ENCODE measurements at places on chromosomes 11 and 22.

DNA sequence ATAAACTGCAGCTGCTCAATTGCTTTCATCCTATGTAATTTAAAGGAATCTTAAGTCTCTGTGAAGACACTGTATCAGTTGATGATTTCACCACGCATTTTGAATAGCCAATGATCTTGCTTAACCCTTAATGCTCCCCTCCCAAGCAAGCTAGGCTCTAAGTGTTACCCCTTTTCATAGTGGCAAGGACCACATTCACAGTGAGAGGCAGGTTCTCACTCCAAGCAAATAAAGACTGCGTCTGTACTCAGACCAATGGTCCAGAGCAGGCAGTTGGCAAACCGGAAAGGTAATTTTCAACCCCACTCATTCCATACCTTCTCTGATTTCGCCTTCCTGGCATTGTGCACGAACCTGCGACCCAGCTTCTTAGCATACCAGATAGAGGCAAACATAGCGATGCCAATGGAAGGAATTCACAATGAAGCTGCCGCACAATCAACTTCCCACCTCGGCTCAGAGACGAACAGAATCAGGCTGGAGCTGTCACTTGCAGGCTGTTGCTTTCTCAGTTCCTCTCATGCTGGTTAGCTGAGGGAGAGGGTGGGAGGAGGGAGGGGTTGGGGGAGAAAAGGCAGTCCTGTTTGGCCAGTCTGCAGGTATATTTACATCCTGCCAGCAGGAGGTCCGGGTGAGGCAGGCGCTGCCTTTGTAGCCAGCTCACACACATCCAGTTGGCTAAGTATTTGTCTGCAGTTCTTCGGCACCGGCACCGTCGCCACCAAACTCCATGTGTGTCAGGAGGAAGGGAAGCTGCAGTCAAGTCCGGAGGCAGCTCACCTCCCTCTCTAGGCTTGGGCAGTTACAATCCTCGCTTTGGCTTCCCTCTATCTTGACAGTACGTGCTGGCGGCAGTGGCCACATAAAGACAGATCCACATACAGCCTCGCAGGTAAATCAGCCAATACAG lies 1151.2 kb upstream of the CCDC90B start:
- no peak for DNase-seq

DNA sequence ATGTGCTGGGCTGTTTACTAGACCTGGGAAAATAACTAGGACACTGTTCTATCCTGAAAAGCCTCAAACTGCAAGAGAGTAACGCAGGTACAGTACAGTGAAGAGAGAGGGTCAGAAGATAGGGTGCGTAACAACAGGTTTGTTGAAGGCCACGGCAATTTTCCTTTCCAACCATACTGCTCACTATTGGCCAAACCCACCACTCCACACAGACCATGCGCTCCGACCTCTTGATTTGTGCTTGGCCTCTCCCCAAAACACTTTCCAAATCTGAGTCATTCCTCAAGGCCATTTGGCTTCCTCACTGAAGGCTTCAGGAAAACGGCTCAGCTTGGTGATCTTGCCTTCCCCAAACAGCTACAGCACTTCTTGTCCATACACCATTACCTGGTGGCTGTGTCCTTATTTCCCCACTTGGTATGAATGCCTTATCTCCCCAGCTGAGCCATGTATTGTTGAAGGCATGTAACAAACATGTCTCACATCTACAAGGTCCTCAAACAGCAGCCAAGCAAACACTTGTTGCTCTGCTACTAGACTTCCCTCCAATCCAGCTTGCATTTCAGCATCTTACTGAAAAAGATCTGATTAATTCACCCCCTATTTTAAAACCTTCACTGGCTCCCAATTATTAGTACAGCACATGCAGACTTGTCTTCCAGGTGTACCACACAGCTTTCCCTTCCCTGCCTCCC lies 40.9 kb downstream of the TCF20 start:
- DNase-seq = no peak

DNA sequence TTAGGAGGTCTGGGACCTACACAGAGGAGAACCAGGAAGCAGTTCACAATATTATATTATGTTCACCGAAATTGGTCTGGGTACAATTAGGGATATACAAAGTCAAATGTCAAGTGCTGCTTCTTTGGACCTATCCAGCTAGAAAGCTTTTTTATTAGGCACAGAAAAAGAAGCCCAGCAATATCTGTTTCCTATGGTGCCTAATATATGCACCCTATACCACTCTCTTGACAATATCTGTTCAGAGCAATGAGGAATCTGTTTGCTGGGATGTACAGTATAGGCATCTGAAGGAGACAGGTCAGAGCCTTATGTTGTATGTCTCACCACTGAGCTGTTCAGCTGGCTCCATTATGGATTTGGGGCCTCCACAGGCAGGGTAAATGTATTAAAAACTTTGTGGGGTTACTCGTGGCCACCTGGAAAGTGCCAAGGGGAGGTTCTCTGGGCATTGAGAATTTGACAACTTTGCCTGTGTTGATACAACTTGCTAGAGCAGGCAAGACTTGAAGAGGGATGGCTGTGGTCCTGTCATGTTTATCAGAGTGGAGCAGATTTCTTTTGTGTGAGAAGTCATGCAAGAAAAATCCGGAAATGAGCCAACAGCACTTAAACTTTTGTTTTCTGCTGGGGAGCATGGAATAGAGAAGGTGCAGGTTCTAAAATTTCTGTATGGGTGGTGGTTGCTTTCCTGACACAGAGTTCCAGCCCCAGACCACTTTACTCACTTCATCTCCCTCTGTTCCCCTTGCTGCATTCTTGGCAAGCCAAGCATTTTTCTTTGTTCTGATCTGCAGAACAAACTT lies 10.1 kb downstream of the STIM1 start:
- no peak for DNase-seq

DNA sequence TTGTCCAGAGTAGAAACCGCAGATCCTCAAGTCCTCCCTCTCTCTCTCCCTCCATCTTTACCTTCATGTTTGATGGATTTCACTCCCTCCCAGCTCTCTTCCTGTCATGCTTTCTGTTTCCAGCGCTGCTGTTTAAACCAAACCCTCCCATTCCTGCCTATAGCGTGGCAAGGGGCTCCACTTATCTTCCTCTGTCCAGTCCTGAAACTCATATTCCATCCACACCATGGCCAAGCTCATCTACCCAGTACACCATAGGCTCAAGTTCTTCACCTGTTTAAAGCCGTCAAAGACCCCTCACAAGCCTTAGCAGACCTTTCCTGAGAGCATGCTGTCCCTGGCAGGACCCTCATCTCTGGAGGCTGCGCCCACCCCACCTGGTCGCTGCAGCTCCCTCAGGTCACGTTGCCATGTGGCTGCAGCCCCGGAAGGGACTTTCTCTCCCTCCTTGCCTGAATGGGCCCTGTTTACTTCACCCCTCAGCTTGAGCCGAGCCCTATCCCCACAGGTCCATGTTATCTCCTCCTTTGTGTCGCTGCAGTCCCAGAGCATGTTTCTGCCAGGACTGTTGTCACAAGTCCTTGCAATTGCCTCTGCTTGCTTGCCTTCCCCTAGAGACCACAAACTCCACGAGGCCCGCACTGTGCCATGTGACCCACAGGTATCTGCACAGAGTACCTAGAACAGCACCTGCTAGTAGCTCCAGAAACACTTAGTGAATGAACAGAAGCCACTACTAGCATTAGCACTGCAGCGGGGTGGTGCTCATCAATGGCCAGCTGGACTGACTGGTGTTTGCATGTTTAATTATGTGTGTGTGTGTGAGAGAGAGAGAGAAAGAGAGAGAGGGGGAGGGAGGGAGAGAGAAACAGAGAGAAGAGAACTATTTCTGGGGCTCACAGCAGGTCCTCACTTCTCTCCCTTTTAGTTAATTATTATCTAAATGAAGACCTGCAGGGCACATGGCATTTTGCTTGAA lies 149.4 kb upstream of the SNX19 start:
- no peak for DNase-seq

GRCh38 chr22:23579870-23580575 lies at the start of gene IGLL1:
TSS of gene IGLL1 (minus strand) at chr22:23580290. CDS start at chr22:23580190, 100 bp downstream.
- no peak for DNase-seq

DNA sequence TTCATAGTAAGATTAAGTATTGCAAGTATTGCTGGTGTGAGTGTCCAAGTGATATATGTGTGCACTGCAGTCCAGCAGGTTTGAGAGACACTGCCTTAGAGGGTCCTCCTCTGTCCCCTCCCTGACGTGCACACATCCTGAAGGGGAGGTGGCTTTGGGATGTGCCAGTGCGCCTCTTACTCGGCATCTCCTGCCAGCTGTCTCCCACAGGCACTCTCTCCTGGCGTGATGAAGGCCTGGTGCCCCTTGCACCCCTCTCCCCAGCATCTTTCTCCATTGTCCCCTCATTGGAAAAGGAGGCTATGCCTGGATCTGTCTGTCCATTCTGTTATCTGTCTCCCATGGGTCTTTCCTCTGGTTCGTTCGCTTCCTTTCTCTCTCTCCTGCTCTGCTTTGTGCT lies 24.2 kb downstream of the GTPBP1 start:
- DNase-seq = no peak
